ENCODE measurements at places on chromosomes 16 and 17.

GRCh38 chr17:49483599-49484509 is 11.2 kb upstream of the NGFR start:
- no peak for DNase-seq

DNA sequence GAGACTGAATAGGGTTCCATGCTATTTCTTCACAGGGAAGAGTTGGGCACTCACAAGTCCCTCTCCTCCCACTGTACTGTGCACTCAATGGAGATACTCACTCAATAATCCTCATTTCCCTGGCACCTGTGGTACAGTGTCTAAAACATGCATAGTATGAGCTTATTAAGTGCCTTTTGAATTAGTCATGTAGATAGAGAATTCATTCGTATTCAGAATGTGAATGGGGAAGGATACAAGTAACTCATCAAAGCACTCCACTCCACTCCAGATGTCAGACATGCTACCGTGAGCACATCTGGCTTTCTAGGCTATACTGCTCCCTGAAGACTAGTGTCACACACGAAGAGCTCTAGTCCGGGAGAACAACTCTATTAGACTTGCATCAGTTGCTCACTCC is 6.3 kb downstream of the C17orf75 start:
- peak; percentile 61 for DNase-seq

DNA sequence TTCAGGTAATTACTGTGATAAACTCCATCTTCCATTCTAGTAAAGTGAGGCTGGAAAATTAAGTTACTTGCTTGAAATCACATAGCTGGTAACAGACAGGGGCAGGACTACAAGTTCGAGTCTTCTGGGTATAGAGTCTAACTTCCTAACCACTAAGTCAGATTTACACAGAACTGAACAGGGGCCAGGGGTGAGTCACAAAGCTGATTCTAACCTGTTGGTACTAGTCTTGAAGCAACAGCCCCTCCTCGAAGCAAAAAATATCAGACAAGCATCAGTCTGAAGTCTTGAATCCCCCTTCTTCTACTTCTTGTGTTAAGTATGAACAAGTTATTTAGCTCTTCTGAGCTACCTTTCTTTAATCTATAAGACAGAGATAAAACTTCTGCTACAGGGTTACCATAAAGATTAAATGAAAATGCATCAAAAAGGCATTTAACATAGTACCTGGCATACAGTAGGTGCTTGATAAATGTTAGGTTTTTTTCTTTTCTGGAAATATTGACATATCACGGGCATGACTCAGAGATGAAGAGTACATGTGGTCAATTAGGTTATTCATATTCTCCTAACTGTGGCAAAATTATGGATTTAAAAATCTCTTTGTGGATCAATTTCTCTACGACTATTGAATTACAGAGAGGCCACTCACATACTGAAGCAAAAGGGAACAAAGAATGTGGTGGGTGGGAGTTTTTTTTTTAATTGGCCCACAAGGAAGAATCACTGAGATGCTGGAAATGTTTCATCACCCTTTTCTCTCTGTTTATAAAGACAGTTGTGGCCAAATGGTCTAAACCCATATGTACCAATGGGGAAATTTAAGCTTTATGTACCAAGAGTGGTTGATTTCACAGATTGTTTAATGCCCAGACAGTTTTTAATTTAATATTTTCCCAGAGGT is 266.9 kb upstream of the DYNLRB2 start:
- peak; percentile 44 for DNase-seq

DNA sequence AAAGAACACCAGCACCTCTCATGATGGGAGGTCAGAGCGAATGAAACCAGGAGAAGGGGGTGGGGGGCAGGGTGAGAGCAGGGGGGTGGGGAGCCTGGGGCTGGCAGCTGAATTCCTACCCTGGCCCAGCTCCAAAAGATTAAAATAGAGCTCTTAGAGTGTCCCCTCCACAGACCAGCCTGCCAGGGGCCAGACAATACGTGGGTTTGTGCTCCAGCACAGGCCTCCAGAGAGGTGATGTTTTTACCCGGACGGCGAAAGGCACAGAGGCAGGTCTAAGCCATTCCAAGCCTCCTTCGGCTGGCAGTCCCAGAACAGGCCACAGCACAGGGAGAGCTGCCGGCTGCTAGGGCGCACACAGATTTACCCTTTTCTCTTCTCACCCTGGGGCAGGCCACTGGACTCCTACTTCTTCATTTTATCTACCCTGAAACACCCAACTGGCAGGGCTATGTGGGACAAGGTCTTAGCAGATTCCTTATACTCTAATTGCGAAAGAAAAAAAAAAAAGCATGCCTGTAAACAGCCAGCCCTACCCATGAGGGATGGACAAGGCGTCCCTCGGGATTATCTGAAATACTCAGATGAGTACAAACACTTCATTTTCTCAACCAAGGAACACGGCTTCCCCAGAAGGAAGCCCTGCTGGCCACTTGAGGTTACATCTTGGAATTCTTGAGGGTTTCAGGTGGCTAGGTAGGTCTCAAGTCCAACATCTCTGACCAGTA is 71.9 kb upstream of the NOG start:
- DNase-seq, result no peak

- DNase-seq, result no peak
Observed at GRCh38 chr16:78628461-78629045, 529.1 kb downstream of the WWOX start.

DNA sequence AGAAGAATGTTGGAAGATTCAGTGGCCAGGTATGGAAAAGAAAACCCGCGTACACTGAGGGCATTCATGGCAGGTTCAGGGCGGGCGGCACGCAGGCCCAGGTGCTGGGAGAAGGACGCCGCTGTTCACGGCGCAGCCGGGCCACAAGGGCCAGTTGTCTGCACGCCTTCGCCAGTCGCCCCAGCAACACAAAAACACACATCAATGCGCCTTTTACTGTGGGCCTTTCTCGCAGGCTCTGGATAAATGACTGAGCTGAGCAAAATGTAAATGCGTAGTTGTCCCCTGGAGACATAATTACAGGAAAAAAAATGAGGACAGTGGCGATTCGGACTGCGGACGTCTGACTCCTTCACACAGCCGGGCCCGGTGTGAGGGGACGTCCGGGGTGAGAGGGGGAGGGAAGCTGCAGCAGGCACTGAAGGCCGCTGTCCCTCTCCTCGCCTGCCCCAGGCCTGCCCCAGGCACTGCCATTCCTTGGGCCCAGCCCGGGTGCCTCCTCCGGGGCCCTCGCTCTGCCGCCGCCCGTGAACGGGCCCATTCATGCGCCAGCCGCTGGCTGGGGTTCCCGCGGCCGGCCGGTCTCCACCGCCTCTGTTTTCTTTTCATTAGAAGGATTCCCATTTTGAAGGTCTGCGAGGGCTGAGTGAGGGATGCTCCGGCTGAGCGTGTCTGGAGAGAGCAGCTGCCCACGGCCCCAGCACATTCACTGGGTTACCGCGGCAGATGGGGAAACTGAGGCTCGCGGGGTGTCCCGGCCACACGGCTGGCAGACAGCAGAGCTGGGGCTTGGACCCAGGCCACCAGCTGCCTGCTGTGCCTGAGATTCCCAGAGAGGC is 6.5 kb upstream of the ZNF469 start:
- peak; percentile 90 for DNase-seq

Data from osteoblast (primary cell).